Fibroblast of villous mesenchyme (primary cell): ENCODE measurements at places on chromosomes 11 and 22. TPM values are rescaled to one million over a fixed set of nuclear protein-coding genes. Genes with fewer than 3 reads are reported as not detected.

Gene PKNOX2
- 0.86 and 2.9 TPM in 2 replicates for total RNA-seq

Gene SMTNL1
- total RNA-seq = not detected in 2 replicates

Gene GGT5
- 0.97 and 2.2 TPM in 2 replicates for total RNA-seq

Gene PTGDR2
- under 0.01 TPM in 1 of 2 replicates, not detected in the other for total RNA-seq

Gene E2F8
- total RNA-seq = 0.64 and 2.2 TPM in 2 replicates

- no peak for DNase-seq
These were observed 90.5 kb downstream of the UBASH3B start for GRCh38 chr11:122746050-122746478.

GRCh38 chr11:841981-842369 is 354 bp downstream of the POLR2L start:
- no peak for DNase-seq

- peak; percentile 39 for DNase-seq
These were observed 434 bp downstream of the XPNPEP3 start for GRCh38 chr22:40857309-40857855.

GRCh38 chr11:35764417-35764816 is 101.8 kb downstream of the TRIM44 start:
- no peak for DNase-seq

GRCh38 chr11:13487661-13488030 is 8.2 kb downstream of the PTH start:
- DNase-seq = no peak

DNA sequence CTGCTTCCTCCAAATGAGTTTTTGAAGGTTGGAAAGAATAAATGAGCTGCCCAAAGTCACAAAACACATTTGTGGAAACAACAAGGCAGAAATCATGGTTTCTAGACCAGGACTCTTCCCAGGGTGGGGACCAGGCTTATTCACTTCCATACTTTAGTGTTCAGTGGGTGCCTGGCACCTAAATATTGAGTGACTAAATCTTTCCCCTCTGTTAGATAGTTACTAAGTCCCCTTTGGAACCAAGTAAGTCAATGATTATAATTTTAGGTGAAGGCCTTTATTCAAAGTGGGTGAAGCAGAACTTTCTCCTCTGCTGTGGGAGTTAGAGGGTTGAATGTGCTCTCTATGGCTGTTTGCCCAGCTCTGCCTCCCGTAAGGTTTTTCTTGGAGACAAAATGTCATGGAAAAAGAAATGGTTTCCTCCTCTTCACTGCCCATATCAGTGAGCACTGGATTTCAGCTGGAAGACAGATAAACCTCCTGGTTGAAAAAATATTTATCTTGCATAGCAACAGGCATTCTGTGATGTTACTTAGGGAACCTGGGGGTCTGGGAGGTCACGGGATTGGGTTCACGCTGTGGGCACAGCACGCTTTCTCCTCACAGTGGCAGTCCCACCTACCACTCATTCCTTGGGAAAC is 117.8 kb downstream of the CCDC81 start:
- DNase-seq = no peak
